Left lung (tissue), 14 donors: ENCODE measurements at places on chromosomes 1 and 21. TPM values are rescaled to one million over a fixed set of nuclear protein-coding genes. Genes with fewer than 3 reads are reported as not detected.

DNA sequence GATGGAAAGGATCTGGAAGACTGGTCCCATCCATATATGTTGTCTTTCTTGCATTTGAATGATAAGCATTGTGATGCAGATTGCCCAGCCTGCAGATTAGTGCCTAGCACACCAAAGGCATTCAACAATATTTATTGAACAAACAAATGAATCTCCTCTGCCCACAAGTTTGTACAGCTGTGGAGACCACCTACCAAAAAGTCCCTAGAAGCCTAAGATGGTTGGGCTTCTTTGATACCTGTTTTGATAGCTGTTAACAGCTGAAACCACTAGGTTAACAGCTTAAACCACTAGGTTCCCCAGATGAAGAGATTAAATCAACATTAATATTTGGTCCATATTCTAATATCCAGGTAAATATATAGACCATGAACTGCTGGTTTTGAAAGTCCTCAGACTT is 9.8 kb downstream of the DUSP10 start:
- peaks cover 39% of the 10 kb centered on the region for H3K4me1 ChIP-seq
- H3K4me3 ChIP-seq, result no peak overlapping the region
- DNase-seq, result no peak
- H3K27ac ChIP-seq, result no peak overlapping the region

GRCh38 chr1:44483089-44483874 is 78.2 kb downstream of the RNF220 start:
- no peaks in the 10 kb centered on the region for H3K36me3 ChIP-seq
- peaks cover 27% of the 10 kb centered on the region for H3K4me1 ChIP-seq
- no peak overlapping the region for H3K27ac ChIP-seq

GRCh38 chr1:1122981-1123480 is 7.1 kb upstream of the C1orf159 start:
- H3K36me3 ChIP-seq, result no peaks in the 10 kb centered on the region
- H3K27ac ChIP-seq, result no peak overlapping the region
- no peaks in the 10 kb centered on the region for H3K4me1 ChIP-seq
- H3K4me3 ChIP-seq, result no peak overlapping the region
- H3K27me3 ChIP-seq, result no peaks in the 10 kb centered on the region

DNA sequence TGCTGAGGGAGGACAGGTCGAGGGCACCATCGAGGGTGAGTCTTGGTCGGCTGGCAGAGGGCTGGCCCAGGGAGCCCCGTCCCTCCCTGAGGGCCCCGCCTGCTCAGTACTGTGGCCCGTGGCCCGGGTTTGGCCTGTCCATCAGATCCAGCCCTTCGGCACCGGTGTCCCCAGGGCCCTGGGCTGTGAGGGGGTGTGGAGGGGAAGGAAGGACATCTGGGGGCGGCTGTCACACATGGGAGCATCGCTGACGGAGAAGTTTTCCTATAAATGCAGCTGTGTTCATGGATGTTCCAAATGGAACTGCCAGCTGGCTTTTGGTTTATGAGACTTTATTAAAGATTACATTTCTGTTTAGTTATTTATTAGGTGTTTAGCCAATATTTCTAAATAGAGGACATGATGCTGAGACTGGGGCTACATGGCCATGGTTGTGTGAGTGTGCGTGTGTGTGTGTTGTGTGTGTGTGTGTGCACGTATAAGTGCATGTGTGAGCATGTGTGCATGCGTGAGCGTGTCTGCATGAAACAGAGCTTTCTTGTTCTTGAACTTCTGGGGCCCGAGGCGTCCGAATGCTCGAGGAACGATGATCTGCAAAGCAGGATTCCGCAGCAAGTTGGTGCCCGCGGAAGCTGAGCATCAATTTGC is 54.3 kb downstream of the SLX9 start:
- H3K4me3 ChIP-seq, result no peak overlapping the region
- H3K36me3 ChIP-seq, result no peaks in the 10 kb centered on the region
- peaks cover 5% of the 10 kb centered on the region for H3K4me1 ChIP-seq

- H3K27me3 ChIP-seq, result no peaks in the 10 kb centered on the region
- no peak overlapping the region for H3K4me3 ChIP-seq
- H3K4me1 ChIP-seq, result peaks cover 16% of the 10 kb centered on the region
- H3K36me3 ChIP-seq, result peaks cover 15% of the 10 kb centered on the region
Observed at GRCh38 chr1:19363536-19364152, 51.5 kb downstream of the SLC66A1 start.

GRCh38 chr1:210635108-210635507 is 306.4 kb downstream of the HHAT start:
- no peaks in the 10 kb centered on the region for H3K4me1 ChIP-seq
- no peak for DNase-seq
- no peak overlapping the region for H3K27ac ChIP-seq

GRCh38 chr21:41429305-41429704 is 3.3 kb downstream of the MX1 start:
- DNase-seq, result no peak
- H3K4me1 ChIP-seq, result peaks cover 28% of the 10 kb centered on the region
- no peak overlapping the region for H3K27ac ChIP-seq
- no peak overlapping the region for H3K4me3 ChIP-seq
- peaks cover 66% of the 10 kb centered on the region for H3K36me3 ChIP-seq
- no peaks in the 10 kb centered on the region for H3K27me3 ChIP-seq

DNA sequence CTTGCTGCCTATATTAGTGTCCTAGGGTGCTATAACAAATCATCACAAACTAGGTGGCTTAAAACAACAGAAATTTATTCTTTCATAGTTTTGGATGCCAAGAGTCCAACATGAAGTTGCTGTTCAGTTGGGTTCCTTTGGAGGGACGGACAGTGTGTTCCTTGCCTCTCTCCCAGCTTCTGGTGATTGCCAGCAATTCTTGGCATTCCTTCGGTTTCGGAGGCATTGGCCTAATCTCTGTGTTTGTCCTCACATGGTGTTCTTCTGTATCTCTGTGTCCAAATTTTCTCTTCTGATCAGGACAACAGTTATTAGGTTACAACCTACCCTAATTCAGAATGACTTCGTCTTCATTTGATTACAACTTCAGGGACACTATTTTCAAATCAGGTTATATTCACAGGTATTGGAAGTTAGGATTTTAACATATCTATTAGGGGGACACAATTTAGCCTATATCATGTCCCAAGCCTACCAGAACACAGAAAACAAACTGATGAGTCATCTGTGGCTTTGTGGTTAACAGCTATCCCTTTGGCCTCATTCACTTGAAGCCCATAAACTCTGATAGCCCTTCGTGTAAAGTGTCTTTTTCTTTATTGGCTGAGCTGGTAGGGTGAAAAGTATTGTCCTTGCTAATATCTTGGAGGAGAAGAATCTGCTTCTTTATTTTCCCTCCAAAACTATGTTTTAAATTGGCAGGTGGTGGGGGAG is 83.2 kb upstream of the PAPPA2 start:
- no peak overlapping the region for H3K27ac ChIP-seq
- DNase-seq, result no peak
- H3K4me3 ChIP-seq, result no peak overlapping the region
- H3K4me1 ChIP-seq, result no peaks in the 10 kb centered on the region
- no peaks in the 10 kb centered on the region for H3K27me3 ChIP-seq
- H3K36me3 ChIP-seq, result no peaks in the 10 kb centered on the region

GRCh38 chr1:58441699-58442098 is 104.8 kb downstream of the OMA1 start:
- H3K27me3 ChIP-seq, result no peaks in the 10 kb centered on the region
- no peak for DNase-seq

- H3K27me3 ChIP-seq, result no peaks in the 10 kb centered on the region
- no peak overlapping the region for H3K27ac ChIP-seq
- no peaks in the 10 kb centered on the region for H3K36me3 ChIP-seq
- DNase-seq, result no peak
Observed at GRCh38 chr1:29830383-29830782, 594.1 kb downstream of the PTPRU start.

DNA sequence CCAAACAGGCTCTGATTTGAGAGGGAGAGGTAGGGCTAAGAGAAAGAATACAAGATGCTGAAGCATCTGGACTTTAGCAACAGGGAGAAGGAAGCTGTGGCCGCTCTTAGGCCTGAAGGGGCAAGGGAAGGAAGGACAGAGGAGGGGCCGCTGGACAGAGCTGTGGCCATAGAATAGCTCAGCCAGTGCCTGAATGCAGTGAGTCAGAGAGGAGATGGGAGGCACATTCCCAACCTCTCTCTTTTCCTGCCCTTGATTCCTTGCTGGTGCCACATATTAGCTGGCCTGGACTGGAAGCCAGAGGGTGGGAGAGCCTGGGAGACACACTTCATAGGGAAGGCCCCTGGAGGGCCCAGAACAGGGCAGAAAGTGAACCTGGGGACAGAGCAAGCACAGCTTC is 83.4 kb upstream of the POU3F1 start:
- peaks cover 37% of the 10 kb centered on the region for H3K27me3 ChIP-seq
- no peak overlapping the region for H3K27ac ChIP-seq
- DNase-seq, result no peak

- H3K27me3 ChIP-seq, result no peaks in the 10 kb centered on the region
- H3K27ac ChIP-seq, result no peak overlapping the region
- H3K4me3 ChIP-seq, result no peak overlapping the region
- H3K36me3 ChIP-seq, result no peaks in the 10 kb centered on the region
- DNase-seq, result no peak
Observed at GRCh38 chr1:54091666-54092065, 38.3 kb downstream of the TCEANC2 start.

DNA sequence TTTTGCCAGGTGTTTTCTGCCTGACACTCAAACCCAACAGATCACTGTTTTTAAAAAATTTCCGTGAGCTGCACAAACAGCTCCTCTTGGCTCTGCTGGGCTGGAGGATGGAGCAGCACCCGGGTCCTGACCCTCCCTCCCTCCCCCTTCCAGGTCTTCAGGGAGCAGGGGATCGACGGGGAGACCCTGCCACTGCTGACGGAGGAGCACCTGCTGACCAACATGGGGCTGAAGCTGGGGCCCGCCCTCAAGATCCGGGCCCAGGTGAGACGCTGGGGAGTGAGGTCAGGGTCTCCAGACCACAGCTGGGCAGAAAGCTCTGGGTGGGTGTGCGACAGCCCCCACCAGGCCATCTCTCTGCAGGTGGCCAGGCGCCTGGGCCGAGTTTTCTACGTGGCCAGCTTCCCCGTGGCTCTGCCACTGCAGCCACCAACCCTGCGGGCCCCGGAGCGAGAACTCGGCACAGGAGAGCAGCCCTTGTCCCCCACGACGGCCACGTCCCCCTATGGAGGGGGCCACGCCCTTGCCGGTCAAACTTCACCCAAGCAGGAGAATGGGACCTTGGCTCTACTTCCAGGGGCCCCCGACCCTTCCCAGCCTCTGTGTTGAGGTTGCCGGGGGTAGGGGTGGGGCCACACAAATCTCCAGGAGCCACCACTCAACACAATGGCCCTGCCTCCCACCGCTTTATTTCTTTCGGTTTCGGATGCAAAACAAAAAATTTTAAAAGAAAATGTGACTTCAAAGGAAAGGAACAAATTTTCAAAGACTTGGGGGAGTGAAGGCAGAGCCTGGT is 15.3 kb downstream of the NOC2L start:
- peak overlapping the region; percentile 76 for H3K27ac ChIP-seq
- H3K4me3 ChIP-seq, result no peak overlapping the region
- H3K4me1 ChIP-seq, result peaks cover 20% of the 10 kb centered on the region
- no peak for DNase-seq
- no peaks in the 10 kb centered on the region for H3K36me3 ChIP-seq

DNA sequence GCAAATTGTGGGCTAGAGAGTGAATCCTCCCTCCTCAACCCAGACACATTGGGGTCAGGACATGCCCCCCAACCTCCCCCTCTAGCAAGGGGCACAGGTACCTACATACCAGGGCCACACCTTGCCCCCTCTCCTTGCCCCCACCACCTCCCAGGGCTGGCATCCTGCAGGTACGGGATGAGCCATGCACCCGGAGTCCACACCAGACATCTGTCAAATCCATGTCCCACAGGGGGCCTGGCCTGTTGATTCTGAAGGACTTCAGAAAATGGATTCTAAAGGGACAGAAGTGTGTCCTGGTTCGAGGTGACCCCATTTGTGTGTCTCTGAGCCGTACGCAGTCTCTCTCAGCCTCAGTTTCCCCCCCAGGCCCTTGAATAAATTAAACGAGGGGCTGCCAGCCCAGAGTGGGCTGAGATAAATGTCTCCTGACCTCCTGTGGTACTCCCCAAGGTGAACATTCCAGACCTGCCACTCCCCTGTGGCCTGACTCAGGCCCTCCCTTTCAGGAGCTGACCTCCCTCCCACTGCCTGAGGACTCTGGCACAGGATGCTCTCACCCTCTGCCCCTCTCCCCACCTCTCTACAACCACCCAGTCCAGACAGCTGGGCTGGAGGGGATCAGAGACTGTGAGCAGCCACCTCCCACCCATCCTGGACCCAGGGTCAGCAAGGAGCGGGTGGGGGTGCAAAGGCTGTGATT is 94.5 kb downstream of the EPHB2 start:
- no peak overlapping the region for H3K27ac ChIP-seq
- no peaks in the 10 kb centered on the region for H3K36me3 ChIP-seq
- no peaks in the 10 kb centered on the region for H3K27me3 ChIP-seq

GRCh38 chr1:29224356-29224837 is 6.3 kb downstream of the MECR start:
- no peak overlapping the region for H3K27ac ChIP-seq
- no peak for DNase-seq
- no peaks in the 10 kb centered on the region for H3K36me3 ChIP-seq
- H3K4me1 ChIP-seq, result no peaks in the 10 kb centered on the region
- H3K27me3 ChIP-seq, result no peaks in the 10 kb centered on the region

DNA sequence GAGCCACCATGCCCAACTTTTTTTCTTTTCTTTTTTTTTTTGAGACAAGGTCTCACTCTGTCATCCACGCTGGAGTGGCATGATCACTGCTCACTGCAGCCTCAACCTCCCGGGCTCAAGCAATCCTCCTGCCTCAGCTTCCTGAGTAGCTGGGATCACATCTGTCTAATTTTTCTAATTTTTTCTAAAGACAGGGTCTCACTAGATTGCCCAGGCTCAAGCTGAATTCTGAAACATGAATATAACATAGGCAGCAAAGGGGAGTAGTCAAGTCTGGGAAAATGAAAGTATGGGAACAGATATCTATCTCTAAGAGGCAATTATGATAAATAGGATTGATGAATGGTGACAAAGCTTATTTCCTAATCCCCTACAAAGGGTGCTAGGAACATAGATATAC is 7.3 kb upstream of the CMPK1 start:
- DNase-seq, result no peak
- no peak overlapping the region for H3K27ac ChIP-seq
- H3K27me3 ChIP-seq, result no peaks in the 10 kb centered on the region
- H3K4me1 ChIP-seq, result no peaks in the 10 kb centered on the region
- no peak overlapping the region for H3K4me3 ChIP-seq

DNA sequence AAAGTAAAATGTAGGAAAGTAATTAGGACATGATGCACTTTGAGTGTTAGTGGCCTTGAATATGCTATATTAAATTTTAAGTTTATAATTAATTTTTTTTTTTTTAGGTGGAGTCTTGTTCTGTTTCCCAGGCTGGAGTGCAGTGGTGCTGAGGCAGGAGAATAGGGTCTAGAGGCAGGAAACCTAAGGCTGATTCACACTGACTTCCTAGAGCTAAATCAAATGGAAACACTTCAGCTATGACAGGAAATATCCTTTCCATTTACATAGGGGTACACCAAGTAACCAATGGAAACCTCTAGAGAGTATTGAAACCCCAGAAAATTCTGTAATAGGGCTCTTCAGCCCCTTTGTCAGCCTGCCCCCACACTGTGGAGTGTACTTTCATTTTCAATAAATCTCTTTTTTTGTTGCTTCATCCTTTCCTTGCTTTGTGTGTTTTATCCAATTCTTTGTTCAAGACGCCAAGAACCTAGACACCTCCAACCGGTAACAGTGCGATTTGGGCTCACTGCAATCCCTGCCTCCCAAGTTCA is 17.9 kb upstream of the THRAP3 start:
- peaks cover 35% of the 10 kb centered on the region for H3K4me1 ChIP-seq
- no peaks in the 10 kb centered on the region for H3K27me3 ChIP-seq
- H3K27ac ChIP-seq, result no peak overlapping the region
- no peaks in the 10 kb centered on the region for H3K36me3 ChIP-seq

Gene OLIG2
- 0.23 TPM for total RNA-seq

Gene ELAPOR1
- 2.4 TPM for total RNA-seq

Gene NUP210L
- total RNA-seq, result 0.16 TPM

Gene LENEP
- 0.52 TPM for total RNA-seq

Gene AK5
- 0.35 TPM for total RNA-seq

Gene AUNIP
- total RNA-seq, result 0.97 TPM
